Activated B cell treated with CpG ODN at 0.5 μM for 24 hours (primary cell): ENCODE measurements at places on chromosomes 2 and 18.

DNA sequence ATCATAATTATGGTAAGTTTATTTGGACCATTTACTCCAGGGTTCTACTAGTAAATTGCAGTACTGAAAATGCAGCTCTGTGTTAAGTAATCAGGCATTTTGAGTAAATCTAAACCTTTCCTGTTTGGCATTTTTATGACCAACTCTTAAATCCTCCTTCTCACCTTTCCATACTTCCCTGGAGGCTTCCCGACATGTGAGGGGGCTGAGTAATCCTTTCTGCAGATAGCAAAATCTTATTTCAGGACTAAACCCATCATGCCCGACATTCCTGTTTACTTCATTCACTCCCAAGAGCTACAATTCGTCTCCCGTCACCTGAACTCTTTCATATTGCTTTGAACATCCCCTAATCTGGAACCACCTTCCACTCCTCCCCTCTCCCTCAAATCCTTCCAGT lies 296.6 kb downstream of the IKZF2 start:
- no peak for DNase-seq

DNA sequence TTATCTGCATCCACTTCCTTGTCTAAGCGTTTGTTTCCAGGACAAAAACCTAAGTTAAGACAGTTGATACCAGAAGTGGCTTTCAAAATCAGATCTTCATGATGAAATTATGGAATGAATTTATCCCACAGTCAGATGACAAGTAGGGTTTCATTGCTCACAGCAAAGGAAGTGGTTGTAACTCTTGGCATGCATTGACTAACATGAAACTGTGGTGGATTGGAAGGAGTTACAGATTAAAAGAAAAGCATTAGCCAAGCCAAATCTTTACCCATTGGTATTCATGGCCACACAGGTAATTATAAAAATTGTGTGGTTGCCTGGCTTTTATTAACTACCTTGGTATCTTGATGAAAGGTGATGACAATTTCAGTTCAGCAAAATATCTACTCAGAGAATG lies 438.0 kb upstream of the NXPH2 start:
- DNase-seq = no peak

GRCh38 chr2:202387608-202388342 lies 11.6 kb downstream of the BMPR2 start:
- no peak for DNase-seq

DNA sequence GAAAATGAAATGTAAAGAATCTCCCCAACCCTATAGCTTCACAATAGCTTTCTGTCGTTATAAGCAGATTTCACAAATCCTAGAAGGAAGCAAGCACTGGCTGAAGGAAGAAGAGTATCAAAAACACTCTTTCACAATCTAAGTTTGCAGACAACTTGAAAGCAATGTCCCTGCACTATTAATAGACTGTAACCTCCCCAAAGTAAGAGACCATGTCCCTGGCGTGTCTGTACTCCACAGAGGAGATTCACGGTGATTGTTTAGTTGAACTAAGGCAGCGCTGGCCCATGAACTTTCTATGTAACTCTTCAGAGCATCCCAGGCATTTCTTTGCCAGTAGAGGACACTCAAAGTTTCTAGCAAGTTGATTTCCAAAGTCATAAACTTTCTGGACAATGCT lies 128.0 kb upstream of the HNRNPA3 start:
- DNase-seq = no peak

DNA sequence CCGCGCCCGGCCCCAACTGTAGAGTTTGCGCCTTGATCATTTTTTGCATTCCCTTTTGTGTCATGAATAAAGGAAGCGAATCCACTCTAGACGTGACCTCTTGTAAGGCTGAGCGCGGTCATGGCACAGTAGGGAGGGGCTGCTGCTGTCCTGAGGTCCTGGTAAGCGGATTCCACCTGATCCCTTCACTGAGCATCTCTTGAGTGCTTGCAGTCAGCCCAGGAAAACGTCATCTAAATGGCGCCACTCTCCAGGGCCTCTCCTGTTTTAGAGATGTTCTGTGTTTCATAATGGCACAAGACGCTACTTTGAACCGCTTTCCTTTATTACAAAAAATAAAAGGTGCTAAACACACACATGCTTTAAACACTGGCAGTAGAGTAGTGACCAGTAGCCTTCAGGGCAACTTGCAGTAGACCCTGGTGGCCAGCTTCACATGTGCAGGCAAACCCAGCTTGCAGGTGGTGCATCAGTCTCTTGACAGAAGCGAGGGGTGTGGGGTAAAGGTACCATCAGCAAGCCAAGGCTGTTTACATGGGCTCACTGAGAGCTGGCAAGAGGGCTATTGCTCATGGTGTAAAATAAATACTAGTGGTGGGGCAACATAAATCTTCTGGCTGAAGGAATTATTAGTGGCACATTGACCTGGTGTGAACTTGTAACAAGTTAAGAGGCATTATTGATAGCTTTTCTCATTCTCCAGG lies 43.0 kb upstream of the ACKR3 start:
- no peak for DNase-seq

DNA sequence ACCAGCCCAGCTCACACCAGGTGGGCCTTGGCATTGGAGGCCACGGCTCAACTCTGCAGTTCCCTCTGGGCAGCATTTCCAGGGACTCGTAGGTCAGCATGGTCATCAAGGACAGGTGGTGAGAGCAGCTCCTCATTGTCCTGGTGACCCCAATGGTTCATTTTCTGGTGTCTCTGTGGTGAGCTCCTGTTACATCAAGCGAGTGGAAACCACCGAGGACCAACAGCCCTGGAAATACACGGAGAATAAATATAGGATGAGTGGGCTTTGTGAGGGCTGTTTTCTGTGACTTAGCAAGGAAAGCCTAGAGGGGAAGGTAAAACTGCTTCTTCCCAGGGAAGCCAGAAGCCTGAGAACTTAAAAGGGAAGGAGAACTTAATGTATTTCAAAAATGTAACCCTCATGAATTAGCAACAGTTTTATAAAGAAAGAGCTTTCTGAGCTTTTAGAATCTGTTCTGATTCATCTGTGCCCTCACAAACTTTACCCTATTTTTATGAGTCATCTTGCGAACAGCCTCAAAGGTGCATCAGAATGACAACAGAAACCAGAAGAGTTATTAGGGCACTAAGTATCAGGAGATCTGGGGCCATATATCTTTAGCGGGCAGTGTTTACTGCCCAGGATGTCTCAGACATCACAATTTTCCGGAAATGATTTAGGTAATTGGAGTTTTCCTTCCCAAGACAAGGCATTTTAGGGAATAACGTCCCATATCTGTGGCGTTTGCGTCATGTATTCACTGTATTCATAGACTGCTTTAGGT lies 18.7 kb downstream of the C2orf92 start:
- DNase-seq = no peak

DNA sequence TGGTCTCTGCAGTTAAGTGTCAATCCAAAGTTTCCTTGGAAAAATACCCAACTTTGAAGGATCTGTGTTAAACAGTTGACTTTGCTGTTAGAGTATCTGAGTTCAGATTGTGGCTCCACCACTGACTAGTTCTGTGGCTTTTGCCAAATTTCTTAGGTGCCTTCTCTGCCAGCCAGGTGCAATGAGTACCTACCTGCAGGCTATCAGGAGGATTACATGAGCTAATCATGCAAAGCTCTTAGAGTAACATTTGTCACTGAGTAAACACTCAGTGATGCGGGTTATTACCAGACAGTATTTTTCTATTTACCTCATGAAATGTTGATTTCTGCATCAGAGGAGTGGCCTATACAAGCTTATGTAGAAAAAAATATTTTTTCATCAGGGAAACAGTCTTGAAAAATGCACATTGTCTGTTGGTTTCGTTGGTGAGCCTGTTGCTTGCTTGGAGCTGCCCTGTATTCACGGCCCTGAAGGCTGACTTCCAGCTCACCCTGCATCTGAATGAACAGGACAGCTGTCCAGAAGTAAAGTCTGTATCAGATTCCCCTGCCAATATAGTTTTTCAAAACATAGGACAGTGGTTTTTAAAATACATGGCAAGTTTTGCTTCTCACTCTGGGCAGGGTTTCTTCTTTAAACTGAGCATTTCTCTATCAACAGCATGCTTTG lies 235.1 kb downstream of the CDCA7 start:
- DNase-seq = no peak

DNA sequence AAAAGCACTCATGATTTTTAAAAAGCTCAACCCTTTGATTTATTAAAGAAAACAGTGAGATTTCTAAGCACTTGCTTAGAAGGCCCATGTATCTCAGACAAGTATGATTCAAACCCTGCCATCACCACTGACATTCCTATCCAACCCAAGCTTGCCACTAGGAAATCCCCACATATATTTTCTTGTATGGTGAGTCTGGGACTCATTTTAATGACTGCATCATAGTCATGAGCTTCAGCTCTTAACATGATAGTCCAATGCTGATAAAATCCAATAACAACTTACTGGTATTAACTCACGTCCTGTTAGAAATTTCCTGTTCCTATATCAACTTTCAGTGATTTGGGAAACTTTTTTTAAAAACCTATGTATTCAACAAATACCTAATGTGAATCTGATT lies 39.4 kb upstream of the NCKAP5 start:
- no peak for DNase-seq

GRCh38 chr18:39958876-39959275 lies 1996.2 kb upstream of the PIK3C3 start:
- no peak for DNase-seq
